ENCODE measurements at places on chromosomes 11 and 22. TPM values are rescaled to one million over a fixed set of nuclear protein-coding genes. Genes with fewer than 3 reads are reported as not detected.

- no peak for DNase-seq
Observed at GRCh38 chr11:128624269-128625175, 37.2 kb upstream of the ETS1 start.

DNA sequence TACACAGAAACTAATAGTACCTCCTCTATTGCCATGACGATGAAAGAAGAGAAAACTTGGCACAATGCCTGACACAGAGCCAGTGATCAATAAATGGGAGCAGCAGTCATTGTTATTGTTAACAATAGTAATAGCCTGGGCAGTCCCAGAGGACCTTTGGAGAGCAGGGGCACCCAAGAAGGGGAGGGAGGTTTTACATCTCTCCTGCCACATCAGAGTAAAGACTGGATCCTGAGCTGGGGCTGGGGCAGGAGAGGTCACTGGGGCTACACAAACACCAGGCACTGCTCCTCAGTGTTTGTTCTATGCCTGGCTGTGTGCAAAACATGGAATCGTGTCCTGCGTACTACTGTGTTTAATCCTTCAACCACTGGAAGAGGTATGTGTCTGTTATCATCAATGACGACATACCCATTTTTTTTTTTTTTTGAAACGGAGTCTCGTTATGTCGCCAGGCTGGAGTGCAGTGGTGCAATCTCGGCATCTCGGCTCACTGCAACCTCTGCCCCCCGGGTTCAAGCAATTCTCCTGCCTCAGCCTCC lies 25.0 kb upstream of the CREB3L1 start:
- no peak for DNase-seq

DNA sequence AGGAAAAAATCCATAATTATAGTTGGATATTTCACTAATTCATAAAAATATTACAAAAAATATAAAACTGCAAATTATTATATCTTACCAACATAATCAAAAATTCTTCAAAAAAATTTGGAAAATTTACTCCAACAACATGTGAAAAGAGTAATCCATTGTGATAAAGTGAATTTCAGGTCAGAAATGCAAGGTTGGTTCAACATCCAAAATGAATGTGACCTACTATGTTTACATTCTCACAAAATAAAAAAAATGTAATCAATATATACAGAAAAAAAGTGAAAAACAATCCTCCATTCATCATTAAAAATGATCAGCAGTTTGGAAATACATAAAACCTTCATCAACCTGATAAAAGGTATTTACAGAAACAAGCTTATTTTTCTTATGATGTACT lies 1252.2 kb downstream of the JRKL start:
- no peak for DNase-seq

GRCh38 chr22:17675584-17675983 lies 37.0 kb downstream of the BCL2L13 start:
- DNase-seq, result no peak

DNA sequence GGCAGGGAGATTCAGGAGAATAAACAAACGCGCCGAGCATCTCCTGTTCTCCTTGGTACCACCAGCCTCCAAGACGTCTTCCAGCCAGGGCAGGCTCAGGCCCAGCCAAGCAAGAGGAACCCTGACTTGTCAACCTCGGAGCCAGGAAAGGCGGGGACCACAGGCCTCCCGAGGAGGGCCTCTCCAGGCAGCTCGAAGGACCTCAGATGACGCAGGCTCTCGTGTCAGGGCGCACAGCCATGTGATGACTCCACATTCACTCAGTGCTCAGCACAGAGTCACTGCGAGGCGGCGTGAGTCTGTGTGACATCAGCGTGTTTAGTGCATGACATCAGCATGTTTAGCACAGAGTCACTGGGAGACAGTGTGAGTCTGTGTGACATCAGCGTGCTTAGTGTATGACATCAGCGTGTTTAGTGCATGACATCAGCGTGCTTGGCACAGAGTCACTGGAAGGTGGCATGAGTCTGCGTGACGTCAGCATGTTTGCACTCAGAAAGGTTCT lies 241.4 kb downstream of the BRD1 start:
- no peak for DNase-seq

GRCh38 chr11:76729214-76729613 lies 53.9 kb upstream of the TSKU start:
- no peak for DNase-seq

DNA sequence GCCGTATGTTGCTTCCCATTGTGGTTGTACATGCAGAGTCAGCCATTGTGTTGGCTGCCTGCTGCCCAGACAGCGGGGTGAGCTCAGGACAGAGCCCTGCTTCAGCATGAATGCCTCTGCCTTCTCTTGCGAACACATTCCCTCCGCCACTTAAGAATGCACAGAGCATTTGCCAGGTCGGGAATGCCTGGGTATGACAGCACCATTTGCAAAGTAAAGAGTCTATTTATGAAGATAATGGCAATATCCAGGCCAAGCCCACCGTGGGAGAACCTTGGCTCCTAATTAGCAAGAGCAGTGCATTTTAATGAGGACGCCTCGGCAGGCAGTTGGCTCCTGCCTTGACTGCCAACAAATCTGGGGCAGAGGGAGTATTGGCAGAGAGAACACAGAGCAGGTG lies 62.5 kb upstream of the SORL1 start:
- DNase-seq, result peak; percentile 34

Gene OTOG
- total RNA-seq, result not detected

Gene OR52A1
- total RNA-seq, result not detected

Gene PHLDA2
- total RNA-seq, result 3.4 TPM

Gene HTR3B
- not detected for total RNA-seq

Data from left cardiac atrium (tissue), 4 donors.